PC-3 (cell line): ENCODE measurements at places on chromosomes 7 and 10. TPM values are rescaled to one million over a fixed set of nuclear protein-coding genes. Genes with fewer than 3 reads are reported as not detected.

EPO gene
- total RNA-seq = not detected in 2 replicates

CASP7 gene
- 13.2 and 13.7 TPM in 2 replicates for total RNA-seq

IFIT3 gene
- 5.0 and 7.1 TPM in 2 replicates for total RNA-seq

PLCE1 gene
- 9.2 and 11.4 TPM in 2 replicates for total RNA-seq

SNCG gene
- 0.86 and 2.7 TPM in 2 replicates for total RNA-seq

CALN1 gene
- total RNA-seq = not detected in 2 replicates

ASB10 gene
- total RNA-seq = not detected in 2 replicates

ZNF467 gene
- 4.1 and 6.3 TPM in 2 replicates for total RNA-seq

HOXA2 gene
- 0.07 and 1.8 TPM in 2 replicates for total RNA-seq

OR2A1 gene
- 0.40 TPM in 1 of 2 replicates, not detected in the other for total RNA-seq

HDAC9 gene
- total RNA-seq = 6.8 and 7.8 TPM in 2 replicates

CDC14C gene
- total RNA-seq = not detected in 2 replicates

ZNF680 gene
- 4.3 and 8.8 TPM in 2 replicates for total RNA-seq

CALML5 gene
- not detected in 2 replicates for total RNA-seq

LRRC18 gene
- total RNA-seq = not detected in 2 replicates

PALD1 gene
- 0.46 and 0.80 TPM in 2 replicates for total RNA-seq

OR2A7 gene
- total RNA-seq = 0.69 TPM in 2 replicates

PTPRE gene
- 3.1 and 5.0 TPM in 2 replicates for total RNA-seq

CUZD1 gene
- 0.36 and 0.40 TPM in 2 replicates for total RNA-seq

ASIC3 gene
- total RNA-seq = 1.7 and 2.6 TPM in 2 replicates

- no peak for DNase-seq
Observed at GRCh38 chr10:59176241-59177030, at the start of gene PHYHIPL. TSS of gene PHYHIPL (plus strand) at chr10:59176643. CDS start at chr10:59176854, 211 bp downstream.

DNA sequence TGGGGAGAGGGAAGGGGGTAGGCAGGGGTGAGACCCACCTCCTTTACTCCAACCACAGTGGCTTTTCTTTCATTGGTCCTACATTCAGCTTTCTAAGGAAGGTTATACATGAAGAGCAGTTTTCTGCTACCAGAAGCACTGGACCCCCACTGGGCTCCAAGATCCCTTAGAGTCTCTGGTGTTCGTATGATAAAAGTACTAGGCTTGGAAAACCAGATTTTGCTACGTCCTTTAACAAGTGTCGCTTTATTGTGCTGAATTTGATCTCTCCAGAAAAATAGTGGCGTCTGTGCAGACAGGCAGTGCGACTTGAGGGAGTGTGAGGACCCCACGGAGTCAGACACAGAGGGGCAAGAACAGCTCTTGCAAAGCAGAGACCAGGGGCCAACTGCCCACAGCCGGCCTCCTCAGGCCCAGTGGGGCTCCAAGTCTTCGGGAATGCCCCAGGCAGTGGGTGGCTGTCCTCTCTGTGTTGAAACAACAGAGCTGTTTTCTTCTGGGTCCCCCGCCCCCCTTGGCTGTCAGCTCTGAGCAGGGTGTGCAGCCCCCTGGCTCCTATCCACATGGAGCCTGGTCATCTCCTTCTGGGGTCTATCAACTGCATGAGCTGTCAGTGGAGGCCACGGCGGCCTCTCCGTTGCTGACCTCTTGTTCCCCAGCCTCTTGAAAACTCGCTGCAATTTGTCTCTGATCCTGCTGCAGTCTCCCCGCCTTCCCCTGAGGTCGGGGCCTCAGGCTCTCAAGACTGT lies 333.2 kb downstream of the RPS24 start:
- DNase-seq = no peak

GRCh38 chr7:80057488-80057887 lies 77.1 kb upstream of the GNAI1 start:
- DNase-seq = no peak

- peak; percentile 89 for DNase-seq
Observed at GRCh38 chr10:122140941-122141623, 130.0 kb upstream of the BTBD16 start.

- peak; percentile 2 for DNase-seq
Observed at GRCh38 chr7:84953234-84953633, 233.6 kb downstream of the SEMA3D start.

DNA sequence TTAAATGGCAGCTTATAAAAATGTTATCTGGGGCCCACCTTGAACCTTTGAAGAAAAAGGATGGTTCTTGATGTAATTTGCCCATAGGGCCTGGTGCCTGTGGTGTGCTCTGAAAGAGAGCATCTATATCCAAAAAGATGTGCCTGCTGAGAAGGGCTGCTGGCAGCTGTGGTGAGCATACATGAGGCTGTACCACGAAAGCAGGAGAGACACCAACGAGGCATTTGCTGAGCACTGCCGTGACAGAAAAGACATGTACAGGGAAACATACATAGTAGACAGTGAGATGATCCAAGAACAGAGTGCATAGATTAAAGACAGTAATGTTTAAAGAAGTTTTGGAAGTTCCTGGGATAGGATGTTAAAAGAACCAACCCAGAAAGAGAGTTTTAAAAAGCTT lies 664.5 kb downstream of the PHTF2 start:
- no peak for DNase-seq

DNA sequence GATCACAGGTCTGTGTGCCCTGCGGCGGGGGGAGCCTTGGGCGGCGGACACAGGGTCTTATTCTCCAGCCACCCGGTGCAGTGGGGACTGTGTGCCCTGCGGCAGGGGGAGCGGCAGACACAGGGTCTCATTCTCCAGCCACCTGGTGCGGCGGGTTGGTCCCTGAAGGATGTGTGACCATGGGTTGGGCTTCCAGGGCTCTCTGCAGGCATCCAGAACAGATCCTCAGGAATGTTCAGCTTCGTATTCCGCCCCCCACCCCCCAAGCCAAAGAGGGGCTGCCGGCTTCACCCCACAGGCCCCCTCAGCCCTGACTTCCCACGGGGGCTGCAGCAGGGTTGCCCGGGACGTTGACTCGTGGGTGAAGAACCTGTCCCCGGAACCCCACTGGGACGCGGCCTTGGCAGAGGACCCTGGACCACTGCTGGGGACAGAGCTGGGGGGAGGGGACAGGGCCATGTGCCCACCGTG lies 154.5 kb upstream of the PPP2R2D start:
- no peak for DNase-seq

GRCh38 chr10:132374176-132374575 lies 22.8 kb upstream of the PWWP2B start:
- no peak for DNase-seq

GRCh38 chr10:5971886-5972285 lies 5.5 kb downstream of the IL15RA start:
- DNase-seq = no peak

- no peak for DNase-seq
Observed at GRCh38 chr7:150629347-150629746, 2.8 kb downstream of the GIMAP6 start.

- DNase-seq = peak; percentile 17
Observed at GRCh38 chr10:43221419-43222209, 45.3 kb downstream of the RASGEF1A start.

DNA sequence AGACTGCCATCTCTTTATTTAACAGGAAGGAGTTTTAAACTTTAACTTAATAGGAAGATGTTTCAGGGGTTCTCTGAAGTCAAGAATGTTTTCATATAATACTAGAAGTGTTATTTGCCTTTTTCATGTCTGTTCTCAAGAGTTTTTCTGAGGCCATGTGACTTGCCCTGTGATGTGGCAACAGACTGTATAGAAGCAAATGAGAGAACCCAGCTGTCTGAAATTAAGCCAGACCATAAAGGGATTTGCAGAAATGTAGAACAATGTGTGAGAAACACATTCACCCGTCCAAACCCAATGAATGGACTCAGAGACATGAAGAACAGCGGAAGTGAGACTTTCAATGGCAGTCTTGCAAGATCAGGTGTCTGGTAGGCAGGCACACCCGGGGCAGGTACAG lies 23.8 kb downstream of the MAPK8 start:
- DNase-seq = no peak

- DNase-seq = no peak
Observed at GRCh38 chr7:468681-469562, 50.7 kb downstream of the PDGFA start.

- DNase-seq = no peak
Observed at GRCh38 chr10:73459683-73460314, 26.4 kb upstream of the MSS51 start.

- no peak for DNase-seq
Observed at GRCh38 chr7:36723951-36724664, at the start of gene AOAH. TSS of gene AOAH (minus strand) at chr7:36724494. CDS start at chr7:36724148, 346 bp downstream.

- no peak for DNase-seq
Observed at GRCh38 chr10:83515001-83515400, 624.3 kb upstream of the GHITM start.

DNA sequence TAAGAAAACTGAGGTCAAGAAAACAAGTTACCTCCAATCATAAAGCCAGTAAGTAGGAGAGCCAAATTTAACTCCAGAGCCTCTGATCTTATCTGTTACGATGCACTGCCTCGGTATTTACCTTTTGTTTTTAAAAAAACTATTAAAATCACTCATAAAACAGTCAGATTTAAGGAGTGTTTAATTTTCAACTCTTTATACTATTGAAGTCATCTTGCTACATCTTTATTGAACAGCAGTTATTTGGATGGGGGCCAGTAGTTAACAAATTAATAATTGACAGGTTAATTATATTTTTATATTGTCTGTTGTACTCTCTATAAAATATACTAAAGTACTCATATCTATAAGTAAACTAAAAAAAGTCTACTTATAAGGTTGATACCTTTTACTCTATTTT lies 24.6 kb downstream of the ADIRF start:
- no peak for DNase-seq

- DNase-seq = no peak
Observed at GRCh38 chr7:930975-931758, 23.3 kb downstream of the ADAP1 start.

- no peak for DNase-seq
Observed at GRCh38 chr7:132608523-132608922, 32.3 kb upstream of the PLXNA4 start.

DNA sequence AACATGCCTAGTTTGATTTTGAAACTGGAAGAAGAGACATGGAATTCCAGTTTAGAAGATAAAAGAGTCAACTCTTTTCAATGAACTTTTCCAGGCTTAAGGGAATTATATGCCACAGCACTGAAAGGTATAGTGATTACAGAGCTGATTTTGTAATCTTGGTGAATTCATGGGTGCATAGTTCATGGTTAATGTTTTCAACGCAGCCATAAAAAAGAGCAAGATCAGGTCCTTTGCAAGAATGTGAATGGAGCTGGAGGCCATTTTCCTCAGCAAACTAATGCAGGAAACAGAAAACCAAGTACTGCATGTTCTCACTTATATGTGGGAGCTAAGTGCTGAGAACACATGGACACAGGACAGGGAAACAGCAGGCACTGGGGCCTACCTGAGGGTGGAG lies 94.2 kb downstream of the CUBN start:
- no peak for DNase-seq

DNA sequence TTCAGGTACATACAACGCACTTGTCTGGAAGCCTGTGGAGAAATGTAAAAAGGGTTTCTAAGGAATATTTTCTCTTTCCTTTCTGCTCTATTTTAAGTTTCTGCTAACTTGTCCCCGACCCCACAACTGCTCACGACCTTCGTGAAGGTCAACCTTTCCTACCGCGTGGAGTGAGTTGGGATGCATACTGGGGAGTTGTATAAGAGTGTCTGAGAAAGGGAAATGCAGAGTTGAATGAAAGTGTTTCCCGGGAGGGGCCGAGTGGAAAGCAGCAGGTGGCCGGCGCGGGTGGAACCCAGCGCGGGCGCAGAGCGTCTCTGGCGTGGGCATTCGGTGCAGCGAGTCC lies 17.9 kb upstream of the ACBD5 start:
- DNase-seq = no peak

DNA sequence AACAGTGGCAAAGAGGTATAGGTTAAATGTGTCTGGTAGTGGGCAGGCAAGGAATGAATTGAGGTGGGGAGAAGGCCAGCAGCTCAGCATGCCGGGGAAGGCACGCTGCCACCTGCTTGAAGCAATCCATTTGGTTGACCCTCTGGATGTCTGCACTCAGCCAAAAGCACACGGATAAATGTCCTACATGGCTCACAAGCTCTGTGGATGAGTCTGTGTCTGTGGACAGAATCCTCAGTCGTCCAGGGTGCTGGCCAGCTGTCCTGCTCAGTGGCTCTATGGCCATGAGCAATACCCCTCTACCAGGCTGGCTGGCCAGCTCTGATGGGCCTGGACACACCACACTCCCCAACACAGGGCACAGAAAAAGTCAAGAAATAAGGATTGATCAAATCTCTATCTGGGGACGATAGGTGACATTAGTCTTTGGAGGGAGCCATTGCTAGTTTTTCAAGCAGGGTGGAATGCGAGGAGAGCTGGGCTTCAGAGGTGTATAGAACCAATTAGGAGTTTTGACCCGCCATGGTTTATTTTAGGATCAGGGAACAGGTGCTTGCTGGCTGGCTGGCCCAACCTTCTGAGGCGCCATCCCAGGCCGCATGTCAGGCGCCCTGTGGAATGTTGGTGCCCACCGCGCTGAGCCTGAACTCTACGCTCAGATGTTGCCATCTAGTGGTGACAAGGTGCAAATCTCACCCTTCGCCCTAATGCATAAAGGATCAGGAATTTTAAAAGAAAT lies 493.4 kb downstream of the TNS3 start:
- peak; percentile 74 for DNase-seq

DNA sequence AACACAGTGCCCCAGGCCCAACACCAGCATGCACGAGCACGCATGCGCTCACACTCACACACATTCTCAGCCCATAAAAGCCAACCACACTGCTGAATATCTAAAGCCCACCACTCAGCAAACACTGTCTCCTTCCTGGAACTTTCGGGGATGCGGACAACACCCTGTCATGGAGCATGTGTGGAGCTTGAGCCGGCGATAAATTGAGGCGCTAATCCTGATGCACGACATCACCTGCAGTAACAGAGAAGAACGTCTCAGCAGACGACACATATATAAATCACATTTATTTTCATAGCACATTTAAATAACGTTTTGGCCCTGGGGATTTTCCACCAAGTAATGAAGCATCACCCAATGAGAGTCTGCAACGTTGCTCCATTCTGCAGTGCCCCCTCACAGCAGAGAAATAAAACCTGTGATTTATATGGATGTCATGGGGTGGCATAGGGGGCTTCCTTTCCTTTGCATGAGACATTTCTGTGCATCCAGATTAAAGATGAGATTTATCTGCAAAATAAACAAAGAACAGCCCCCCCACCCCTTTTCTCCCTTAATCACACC lies 267.7 kb upstream of the NFE2L3 start:
- DNase-seq = no peak

- DNase-seq = no peak
Observed at GRCh38 chr10:38032886-38033285, 22.4 kb downstream of the ZNF33A start.

GRCh38 chr10:117581961-117582360 lies 39.4 kb downstream of the EMX2 start:
- DNase-seq = no peak
